Stimulated activated CD8-positive, alpha-beta memory T cell treated with anti-CD3 and anti-CD28 coated beads, Interleukin-2, amount 100 ng/mL, for 1 hour (primary cell): ENCODE measurements at places on chromosomes 13 and 19.

- no peak for DNase-seq
Measured at GRCh38 chr13:111904166-111904565, 162.8 kb upstream of the SOX1 start.

DNA sequence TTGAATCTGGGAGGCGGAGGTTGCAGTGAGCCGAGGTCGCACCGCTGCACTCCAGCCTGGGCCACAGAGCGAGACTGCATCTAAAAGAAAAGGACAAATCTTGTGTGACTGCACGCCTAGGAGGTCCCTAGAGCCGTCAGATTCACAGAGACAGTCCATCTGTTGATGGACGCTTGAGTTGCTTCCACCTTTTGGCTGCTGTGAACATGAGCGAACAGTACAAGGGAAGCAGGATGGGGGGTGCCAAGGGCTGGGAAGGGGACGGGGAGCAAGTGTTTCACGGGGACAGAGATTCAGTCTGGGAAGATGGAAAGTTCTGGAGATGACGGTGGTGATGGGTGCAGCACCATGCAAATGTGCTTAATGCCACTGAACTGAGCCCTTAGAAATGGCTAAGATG lies 78.7 kb downstream of the GNG7 start:
- no peak for DNase-seq

GRCh38 chr19:11159598-11160439 lies 4.2 kb upstream of the SPC24 start:
- no peak for DNase-seq

GRCh38 chr19:50333235-50333736 lies 4.1 kb upstream of the KCNC3 start:
- DNase-seq: peak; percentile 81

DNA sequence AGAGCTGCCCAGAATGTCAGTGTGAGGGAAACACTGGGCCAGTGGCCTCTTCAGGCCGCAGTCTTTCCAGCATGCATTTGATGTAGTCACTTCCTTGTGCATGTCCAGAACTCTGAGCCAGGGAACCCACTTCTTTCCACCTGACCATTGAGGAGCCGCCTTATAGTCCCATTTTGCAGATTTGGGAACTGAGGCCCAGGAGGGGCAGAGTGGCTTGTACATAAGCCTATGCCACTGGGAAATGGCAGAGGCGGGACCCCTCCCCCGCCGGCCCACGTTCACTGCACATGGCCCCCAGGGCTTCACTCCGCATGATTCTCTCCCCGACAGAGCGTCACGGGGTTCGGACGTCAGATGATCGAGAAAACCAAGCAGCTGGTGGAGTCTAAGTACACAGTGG lies 5.6 kb upstream of the SPIB start:
- no peak for DNase-seq

DNA sequence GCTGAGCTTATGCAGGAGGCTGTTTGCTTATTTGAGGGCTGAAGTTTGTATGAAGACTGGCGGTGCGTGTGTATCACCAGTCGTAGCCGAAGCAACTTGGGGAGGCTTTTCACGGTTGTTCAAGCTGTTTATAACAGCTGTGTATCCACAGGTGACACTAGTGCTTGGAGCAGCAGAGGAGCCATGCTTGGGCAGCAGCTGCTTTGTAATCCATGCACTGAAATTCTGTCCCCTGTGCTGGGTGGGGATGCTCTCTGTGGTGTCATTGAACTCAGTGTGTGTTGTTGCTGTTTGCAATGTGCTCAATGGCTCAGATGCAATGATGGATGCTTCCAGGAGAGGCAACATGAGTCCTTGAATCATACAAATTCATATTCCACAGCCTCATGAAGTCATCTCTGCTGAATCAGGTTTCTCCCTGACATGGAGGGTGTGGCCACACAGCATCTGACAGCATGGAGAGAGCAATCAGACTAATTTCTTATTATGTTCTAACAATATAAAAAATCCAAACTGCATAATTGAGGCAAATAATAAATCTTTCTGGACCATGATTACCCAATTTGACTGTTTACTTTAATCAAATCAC lies 18.8 kb upstream of the GTF3A start:
- no peak for DNase-seq

DNA sequence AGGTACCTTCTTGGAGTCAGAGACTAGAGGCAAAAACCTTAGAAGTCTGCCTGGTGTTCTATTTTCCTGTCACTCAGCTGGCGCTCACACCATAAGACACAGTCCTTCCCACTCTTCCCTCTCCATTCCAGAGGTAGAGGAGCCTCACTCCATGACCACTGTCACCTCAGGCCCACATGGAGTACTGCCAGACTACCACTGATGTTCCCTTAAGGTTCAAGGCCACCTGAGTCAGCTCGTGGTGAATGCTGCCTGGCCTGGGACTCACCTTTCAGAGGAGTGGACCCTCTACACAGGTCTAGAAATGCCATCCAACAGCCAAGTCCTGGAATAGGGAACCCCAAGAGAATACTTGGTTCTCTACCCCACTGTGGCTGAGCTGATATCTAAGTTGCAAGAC lies 29.9 kb downstream of the RGCC start:
- DNase-seq: no peak

DNA sequence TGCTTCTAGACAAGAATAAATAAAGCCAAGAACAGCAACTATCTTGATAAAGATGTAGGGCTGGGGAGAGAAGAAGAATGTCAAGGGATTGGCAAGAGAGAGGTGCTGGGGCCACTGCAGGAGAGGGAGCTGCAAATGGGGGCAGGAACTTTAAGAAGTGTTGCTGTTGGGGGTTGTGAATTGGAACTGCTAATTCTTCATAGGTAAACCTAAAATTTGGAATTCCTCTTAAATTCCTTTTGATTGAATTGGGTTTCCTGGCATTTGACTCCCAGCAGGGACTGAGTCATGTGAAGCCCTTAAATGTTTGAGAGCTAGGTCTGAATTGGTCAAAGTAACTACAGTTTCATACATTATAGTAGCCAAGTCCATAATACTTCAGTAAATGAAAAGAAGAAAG lies 305.6 kb upstream of the TMTC4 start:
- no peak for DNase-seq

DNA sequence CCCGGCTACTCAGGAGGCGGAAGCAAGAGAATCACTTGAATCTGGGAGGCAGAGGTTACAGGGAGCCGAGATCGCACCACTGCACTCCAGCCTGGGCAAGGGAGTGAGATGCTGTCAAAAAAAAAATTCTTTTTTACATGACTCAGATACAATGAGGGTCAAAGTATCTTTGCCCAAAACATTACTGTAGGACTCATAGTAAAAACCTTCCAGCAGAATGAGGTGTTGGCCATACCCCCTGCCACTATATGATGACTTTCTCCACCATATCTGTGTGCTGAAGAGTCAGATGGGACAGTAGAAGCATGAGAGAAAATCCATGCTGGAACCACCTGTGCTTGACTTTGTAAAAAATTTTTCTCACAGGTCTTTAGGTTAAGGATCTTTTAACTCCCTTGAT lies 86.7 kb downstream of the COL4A2 start:
- no peak for DNase-seq

GRCh38 chr13:44523146-44524015 lies 52.7 kb downstream of the TSC22D1 start:
- DNase-seq: no peak

DNA sequence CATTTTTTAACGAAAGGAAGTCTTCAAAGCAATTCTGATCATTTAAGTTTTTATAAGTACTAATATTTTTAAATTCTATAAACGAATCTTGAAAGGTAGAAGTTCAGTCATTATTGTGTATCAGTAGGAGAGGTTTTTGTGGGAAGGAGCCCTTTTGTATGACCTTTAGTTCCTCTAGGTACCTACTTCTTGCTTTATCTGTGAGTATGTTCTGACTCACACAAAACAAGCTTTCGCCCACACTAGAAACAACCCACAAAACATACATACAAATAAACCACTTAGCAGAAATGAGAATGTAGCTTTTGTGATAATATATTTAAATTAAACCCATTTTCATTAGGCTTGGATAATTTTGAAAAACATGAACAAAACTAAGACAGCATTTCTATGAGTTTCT lies 27.8 kb downstream of the ERCC5 start:
- DNase-seq: no peak

DNA sequence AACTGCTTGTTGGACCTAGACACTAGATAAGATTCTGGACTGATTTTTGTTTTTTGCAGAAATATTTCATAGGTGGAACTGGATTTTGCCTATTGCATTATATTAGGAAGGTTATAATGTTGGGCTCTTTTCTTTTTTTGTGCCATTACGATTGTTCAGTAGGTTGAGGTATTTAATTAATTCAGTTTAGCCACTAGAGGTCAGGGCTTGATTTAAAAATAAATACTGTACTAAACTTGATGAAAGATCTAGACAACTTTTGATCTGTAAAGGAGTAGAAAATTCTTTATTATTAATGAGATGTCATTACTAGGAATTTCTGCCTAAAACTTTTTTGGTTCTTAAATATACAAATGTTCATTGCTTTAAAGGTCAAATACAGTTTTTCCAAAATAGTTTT lies 15.2 kb upstream of the SUPT20H start:
- no peak for DNase-seq

- no peak for DNase-seq
Measured at GRCh38 chr13:97205982-97206381, 16.2 kb upstream of the MBNL2 start.

GRCh38 chr13:35917252-35917941 lies 213.8 kb downstream of the DCLK1 start:
- no peak for DNase-seq

DNA sequence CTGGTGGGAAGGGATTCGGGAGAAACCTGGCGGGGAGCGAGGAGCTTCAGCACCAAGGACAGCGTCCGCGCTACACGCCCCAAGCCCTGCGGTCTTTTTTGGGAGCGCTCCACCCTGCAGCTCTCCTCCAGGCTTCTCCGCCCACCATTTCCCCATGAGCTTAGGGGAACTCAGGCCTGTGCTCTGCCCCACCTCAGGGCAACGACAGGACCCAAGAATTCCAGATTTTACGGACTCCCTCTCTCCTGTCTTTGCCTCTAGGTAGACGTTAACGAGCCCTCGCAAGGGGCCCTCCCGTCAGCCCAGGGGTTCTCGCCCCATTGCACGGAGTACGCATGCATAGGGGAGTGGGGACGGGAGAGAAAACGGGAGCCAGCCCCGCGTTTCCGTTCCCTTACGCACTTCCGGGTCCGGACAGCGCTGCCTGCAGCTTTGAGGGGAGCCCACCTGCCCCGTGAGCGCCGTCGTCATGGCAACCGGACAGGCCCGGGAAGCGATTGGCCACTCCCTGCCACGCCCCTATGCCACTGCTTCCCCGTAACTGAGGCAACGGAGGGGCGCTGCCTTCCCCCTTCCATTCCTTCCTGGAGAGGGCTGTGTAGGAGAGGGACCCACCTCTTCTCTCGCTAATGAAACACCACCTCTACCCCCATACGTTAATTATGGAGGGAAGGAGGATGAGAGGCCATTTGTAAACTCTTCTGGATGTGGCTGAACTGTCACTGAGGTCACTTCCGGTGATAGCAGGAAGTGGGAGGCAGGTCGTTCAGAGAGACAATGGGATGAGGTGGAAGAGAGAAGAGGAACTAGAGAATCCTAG lies 20.8 kb downstream of the NOVA2 start:
- peak; percentile 15 for DNase-seq

GRCh38 chr13:50576156-50576555 lies 267.3 kb downstream of the DLEU7 start:
- no peak for DNase-seq

DNA sequence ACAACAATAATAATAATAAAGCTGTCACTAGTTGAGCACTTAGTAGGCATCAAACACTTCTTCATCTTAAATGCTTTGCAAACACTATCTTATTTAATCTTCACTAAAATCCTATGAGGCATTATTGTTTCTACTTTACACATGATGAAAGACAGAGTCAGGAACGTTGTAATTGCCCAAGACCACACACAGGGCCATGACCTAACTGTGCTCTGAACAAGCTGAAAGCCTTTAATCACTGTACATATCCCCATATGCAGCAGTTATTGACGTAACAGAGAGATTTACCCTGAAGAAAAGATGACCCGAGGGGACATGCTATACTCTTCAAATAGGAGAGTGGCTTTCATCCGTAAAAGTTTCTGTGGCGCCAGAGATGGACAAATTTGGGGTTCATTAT lies 53.0 kb downstream of the SACS start:
- no peak for DNase-seq

- no peak for DNase-seq
Measured at GRCh38 chr19:34126966-34127365, 45.3 kb upstream of the LSM14A start.

GRCh38 chr13:51432576-51432975 lies 20.3 kb downstream of the INTS6 start:
- DNase-seq: no peak

DNA sequence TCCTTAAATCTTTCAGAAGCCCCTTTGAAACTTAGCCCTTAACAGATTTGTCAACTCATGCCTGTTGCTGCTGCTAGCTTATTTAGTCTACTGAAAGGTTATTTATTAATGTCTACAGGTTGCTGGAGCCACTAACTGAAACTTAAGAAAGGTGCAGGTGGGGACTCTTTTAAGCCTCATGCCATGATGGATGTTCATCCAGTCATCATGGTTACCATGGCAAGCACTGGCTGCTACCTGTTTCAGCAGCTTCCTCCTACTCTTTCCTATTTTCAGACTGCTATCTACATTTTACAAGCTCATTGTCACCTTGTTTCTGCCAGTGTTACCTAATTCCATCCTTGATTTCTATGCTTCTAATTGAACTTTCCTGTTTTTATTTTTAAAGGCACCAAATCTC lies 27.1 kb downstream of the DGKH start:
- no peak for DNase-seq

GRCh38 chr19:42285541-42285941 lies 16.4 kb upstream of the PRR19 start:
- DNase-seq: no peak

GRCh38 chr19:39078436-39079200 lies 5.5 kb upstream of the ACP7 start:
- no peak for DNase-seq

- peak; percentile 36 for DNase-seq
Measured at GRCh38 chr19:14505488-14506239, 9.7 kb upstream of the GIPC1 start.

DNA sequence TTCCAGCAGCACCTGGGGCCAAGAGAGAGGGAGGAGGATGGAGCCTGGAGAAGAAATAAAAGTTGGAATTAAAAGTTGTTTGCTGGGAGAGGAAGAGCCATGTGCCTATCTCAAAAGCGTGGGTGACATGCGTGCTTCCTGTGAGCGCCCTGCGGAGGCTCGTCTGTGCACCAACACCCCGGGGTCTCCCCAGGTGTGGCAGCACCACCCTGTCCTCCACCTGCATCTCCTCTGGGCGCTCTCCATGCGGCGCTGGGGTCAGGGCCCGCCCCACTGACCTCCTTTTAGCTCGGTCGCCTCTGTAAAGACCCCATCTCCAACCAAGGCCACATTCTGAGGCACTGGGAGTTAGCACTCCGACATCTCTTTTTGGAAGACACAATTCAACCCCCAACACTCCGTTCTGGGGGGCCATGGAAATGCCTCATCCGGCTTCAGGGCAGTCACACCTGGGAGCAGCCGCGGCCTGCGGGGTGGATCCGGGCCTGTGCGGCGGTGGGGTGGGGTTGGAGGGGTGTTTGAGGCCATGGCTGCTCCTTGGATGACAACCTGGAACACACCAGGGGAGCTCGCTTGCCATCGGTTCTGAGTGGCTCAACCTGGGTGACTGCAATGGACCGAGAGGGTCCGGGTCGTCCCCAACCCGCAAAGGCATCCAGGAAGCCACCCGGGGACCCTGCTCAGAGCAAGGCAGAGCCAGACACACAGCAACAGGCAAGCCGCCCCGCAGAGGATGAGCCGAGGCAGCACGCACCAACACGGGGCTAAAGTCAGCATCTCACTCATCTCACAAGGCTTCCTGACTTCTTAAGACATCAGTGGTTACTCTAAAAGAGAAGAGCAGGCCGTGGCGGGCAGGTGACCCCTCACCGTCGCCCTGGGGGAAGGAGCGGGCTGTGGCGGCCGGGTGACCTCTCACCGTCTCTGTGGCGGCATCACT lies 79.4 kb upstream of the MCF2L start:
- DNase-seq: no peak
